ENCODE measurements at places on chromosomes 6 and 20. TPM values are rescaled to one million over a fixed set of nuclear protein-coding genes. Genes with fewer than 3 reads are reported as not detected.

SMLR1 gene
- total RNA-seq = not detected

EYA2 gene
- 1.5 TPM for total RNA-seq

SUMO4 gene
- total RNA-seq = 1.7 TPM

GTF2H4 gene
- 8.8 TPM for total RNA-seq

PLTP gene
- 162 TPM for total RNA-seq

KIF6 gene
- total RNA-seq = 0.44 TPM

TMC2 gene
- total RNA-seq = not detected
